T47D (cell line): ENCODE measurements at places on chromosomes 4 and X.

GRCh38 chr4:188295899-188296298 lies 156.7 kb downstream of the TRIML1 start:
- DNase-seq: no peak

GRCh38 chr4:7661846-7662506 lies 227.2 kb upstream of the PSAPL1 start:
- no peak for DNase-seq

DNA sequence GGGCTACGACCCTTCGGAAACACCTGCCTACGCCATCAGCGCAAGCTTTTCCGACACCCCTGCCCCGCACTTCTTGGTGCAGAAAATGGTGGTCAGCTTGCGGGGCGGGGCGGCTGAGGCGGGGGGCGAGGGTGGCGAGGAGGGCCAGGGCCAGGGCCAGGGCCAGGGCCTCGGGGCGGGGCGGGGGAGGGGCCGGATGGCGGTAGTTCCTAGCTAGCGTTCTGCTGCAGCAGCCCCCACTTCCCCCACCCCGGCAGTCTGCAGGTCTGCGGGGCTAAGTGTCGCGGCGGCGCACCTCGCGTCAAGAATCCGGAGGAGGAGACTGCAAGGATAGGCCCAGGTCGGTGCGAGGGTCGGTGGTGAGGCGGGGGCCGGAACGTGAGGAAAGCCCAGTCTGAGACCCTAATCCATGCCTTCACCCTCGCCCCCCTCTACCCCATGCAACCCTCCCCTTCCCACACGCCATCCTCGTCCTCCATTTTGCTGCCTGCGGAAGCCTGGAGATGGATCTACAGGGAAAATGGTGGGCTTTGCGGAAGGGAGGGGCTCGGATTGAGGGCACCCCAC lies 600 bp downstream of the BEX4 start:
- DNase-seq: no peak

DNA sequence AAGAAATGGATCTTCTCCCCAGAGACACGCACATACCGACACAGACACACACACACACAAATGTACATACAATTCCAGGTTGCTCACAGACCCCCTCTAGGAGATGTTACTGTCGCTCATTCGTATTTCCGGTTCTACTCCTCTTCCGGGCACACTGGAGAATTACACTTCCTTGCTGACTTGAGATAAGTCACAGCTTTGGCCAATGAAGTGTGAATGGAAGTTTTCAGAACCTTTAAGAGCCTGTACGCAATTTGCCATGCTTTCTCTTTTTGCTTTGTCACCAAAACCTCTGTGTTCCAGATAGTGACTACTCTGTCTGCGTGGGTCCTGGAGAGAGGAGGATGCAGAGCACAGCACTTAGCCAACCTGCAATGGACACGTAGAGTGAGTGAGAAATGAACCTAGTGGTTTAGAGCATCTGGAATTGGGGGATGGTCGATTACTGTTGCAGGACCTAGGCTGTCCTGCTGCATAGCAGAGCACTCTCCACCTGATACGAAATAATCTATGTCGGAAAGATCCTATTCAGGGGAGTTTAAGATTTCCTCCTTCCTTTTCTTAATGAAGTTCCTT lies 239.5 kb upstream of the TET2 start:
- DNase-seq: no peak

GRCh38 chr4:53508446-53508845 lies 82.8 kb downstream of the LNX1 start:
- peak; percentile 7 for DNase-seq
